ENCODE measurements at places on chromosomes 1 and 21.

DNA sequence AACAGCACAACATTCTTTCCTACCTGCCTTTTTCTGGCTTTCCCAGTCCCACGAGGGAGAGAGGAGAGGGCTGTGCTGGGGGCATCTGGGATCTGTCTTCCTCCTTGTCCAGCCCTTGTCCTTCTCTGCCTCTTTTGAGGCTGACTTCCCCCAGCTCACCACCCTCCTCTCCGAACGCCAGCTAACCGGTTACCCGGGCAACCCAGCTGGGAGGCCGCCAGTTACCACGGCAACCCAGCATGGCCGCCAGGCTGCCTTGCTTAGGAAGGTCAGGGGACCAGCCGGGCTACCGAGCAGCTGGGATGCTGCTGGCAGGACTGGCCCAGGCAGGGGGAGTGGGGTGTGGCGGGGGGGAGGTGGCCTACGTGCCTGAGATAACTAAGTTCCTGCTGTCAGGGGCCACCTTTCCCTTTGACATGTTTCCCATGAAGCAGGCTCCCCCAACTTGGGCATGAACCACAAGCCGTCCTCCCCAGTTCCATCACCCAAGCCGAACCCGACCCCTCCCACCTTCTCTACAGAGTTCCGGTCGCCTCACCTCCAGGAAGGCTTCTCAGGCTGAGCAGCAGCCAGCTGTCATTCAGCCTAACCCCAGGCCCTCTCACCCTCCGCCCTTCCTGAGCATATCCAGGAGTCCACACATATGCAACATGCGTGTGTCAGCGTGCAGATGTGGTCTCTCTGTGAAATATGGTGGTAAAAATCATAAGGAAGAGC is 8.7 kb downstream of the PLEKHA6 start:
- DNase-seq: no peak

DNA sequence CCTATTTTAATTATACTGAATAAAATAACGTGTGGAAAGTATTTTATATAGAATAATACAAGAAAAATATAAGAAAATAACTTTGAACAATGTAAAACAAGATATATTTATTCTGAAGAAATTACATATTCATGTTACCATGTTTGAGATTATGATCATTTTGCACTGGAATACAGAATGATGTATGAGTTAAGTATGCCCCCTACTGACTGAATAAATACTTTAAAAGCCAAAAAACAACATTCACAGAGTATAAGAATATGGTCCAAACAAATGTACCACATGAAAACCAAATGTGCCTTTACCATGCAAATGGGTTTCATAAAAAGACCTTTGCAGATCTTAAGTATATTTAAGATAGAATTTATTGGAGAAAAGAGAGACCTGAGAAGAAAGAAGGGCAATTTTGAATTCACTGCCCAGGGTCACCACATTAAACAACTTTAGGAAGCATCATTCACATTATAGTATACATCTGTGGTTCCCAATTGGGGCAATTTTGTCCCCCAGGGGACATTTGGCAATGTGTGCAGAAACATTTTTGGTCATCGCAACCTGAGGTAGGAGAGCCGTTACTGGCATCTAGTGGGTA is 136.6 kb upstream of the GFI1 start:
- no peak for DNase-seq

GRCh38 chr1:26618561-26618960 is 77.3 kb upstream of the ARID1A start:
- no peak for DNase-seq

DNA sequence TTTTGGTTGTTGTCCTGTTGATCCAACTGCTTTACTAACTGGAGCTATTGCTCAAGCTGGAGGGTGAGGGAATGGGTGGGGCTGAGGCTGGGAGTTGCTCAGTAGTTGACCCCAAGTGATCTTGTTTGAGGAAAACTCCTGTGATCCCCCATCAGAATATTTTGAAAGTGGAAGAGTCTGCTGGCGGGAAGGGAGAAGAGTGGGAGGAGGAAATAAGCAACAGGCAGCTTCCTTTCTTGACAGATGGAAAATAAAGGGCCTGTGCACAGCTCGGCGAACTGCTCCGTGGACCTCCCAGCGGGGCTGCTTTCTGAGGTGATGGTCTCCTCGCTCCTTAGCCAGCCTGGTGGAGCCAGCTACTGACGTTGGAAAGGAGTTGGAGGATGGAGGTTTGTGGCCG is 199.1 kb upstream of the LMO4 start:
- no peak for DNase-seq

DNA sequence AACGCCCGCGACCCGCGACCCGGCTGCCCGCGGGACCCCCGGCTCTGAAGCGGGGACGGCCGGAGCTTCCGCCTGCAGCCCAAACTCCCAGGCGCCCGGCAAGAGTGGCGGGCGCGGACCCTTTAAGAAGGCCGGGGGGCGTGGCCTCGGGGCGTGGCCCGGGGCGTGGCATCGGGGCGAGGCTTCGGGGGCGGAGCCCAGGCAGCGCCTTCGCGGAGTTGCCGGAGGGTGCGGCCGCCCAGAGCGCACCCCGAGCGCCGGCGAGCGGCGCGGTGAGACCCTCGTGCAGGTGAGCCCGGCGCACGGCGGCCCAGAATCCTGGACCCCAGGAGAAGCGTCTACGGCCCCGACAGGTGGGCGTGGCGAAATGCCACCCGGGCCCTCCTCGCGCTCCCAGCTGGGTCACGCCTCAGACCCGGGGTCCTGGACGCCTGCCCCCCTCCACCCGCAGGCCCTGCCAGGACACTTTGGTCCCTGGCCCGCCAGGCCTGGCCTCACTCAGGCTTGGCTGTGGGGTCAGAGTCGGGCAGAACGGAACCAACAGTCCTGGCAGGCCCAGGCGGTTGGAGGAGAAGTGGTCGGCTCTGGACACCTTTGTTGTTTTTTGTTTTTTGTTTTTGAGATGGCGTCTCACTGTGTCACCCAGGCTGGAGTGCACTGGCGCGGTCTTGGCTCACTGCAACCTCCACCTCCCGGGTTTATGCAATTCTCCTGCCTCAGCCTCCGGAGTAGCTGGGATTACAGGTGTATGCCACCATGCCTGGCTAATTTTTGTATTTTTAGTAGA is 14.4 kb downstream of the RNF223 start:
- DNase-seq: peak; percentile 84

DNA sequence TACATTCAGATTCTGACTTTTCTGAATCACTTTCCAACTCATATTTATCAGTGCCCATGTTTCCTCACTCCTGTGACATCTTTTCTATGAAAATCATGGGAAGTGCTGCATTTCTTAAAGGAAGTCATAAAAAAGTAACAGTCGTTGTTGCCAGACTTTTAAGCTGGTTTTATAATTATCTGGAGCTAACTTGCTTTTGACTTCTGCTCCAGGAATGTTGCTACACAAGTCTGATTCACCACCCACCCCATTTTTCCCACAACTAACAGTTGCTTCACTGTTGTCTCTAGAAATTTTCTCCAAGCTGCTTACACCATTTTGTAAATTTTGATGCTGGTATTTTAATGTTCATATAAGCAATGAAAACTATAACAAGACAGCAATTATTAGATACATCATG is 12.2 kb downstream of the FCRLB start:
- no peak for DNase-seq

- DNase-seq: no peak
Observed at GRCh38 chr21:45386728-45387371, 18.1 kb upstream of the COL18A1 start.

GRCh38 chr1:32303358-32303757 is 11.5 kb downstream of the HDAC1 start:
- no peak for DNase-seq

- DNase-seq: no peak
Observed at GRCh38 chr1:21952786-21953520, 15.8 kb upstream of the HSPG2 start.

DNA sequence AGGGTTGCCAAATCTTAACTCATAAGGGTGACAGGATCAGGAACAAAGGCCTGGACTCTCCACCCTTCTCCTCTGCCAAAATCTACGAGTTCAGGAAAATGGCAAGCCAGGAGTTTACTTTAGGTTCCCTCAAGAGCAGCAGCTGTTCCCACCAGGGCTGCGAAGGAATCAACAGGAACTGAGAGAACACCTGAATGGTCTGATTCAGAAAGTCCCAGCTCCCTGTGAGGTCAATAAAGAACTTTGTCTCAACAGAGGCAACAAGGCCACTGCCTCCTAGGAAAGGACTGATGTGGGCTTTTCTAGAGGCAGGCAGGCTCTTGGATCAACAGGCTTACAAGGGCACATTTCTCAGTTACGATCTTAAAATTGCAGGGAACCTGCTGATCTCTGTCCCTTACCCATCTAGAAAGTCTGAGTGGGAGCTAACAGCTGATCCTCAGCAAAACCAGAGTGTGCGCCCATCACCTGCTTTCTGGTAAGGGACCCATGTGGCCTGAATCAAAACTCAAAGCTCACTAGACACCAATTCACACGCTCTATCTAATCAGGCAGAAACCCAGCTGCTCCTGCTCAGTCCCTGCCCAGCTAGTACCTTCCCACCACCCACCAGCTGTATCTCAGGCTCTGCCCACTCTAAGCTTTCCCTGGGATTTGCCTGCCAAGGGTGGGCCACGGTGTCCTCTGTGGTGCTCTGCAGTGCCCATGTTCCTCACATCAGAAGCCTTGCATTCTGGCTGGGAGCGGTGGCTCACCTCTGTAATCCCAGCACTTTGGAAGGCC is 83.1 kb downstream of the CAPZB start:
- DNase-seq: no peak

- no peak for DNase-seq
Observed at GRCh38 chr1:32681509-32681908, 21.1 kb downstream of the SYNC start.
